ENCODE measurements at places on chromosomes 2 and 18.

DNA sequence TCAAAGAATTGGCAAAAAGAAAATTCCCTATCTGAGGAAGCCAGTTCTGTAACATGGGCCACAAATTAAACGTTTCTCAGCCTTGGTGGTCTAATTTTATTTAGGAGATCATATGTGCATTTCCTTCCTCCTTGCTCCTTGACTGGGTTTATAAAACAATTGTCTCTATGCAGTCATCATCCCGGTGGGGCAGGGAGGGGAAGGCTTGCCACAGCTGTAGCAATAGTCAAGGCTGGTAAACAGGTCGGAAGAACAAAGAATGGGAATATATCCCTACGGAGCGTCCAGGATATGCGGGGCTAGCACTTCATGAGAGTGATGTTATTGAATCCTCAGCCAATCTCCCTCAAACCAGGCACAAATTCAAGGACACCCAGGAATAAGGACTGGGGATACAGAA is 143.8 kb downstream of the RNF152 start:
- no peak for DNase-seq

DNA sequence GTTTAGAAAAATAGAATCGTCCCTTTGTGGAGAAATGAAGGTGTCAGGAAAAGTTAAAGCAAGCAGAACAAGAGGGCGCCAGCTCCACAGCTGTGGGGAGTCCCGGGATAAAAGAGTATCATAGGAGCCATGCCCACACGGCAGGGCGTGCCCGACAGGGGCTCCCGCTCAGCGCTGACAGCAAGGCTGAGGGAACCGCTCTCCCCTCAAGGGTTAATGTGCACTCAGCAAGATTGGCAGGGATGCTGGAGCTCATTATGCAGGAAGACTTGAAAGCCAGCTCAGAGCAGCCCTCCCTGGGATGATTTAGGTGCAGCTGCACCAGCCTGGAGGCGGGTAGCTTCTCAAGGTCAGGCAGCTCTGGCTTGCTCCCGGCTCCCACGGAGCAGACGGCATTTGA is 500.2 kb downstream of the EIPR1 start:
- DNase-seq = no peak

DNA sequence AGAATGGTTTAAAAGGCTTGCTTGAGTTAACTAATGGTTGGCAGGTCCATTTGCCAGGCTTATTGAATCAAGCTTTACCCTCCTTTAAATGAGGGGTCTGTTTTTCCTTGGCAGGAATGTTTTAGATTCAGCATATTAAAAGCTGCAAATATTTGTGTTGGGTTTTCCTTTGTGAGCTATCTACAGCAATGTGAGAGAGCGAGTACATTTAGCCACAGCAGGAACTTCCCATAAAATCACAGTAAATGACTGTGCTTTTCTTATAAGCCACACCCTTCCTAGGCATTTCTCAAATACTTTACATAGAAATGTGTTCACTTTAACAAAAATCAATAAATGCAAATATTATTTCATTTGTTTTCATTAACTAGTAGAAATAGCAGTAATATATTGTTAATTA is 23.9 kb downstream of the CALCRL start:
- no peak for DNase-seq

GRCh38 chr2:227890495-227891079 is 19.2 kb downstream of the DAW1 start:
- no peak for DNase-seq

DNA sequence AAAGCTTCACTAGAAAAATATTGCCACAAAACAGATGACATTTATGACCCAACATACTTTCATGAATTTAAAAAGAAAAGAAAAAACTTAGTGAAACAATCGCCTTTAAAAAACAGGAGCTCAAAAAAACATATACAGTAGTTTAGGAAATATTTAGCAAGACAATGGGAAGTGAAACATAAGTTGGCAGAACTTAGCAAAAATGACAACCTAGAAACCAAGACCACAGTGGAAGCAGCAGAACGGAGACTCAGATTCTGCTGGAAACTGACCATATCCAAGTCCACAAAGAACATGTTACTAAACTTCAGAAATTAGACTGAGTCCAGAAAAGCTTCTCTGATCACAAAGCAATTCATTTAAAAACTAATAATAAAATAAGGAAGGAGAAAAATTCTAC is 41.8 kb upstream of the CTAGE1 start:
- DNase-seq = no peak

- DNase-seq = no peak
Observed at GRCh38 chr2:128314348-128315121, 4.1 kb downstream of the HS6ST1 start.

- no peak for DNase-seq
Observed at GRCh38 chr2:134446383-134447017, 192.6 kb downstream of the MGAT5 start.

DNA sequence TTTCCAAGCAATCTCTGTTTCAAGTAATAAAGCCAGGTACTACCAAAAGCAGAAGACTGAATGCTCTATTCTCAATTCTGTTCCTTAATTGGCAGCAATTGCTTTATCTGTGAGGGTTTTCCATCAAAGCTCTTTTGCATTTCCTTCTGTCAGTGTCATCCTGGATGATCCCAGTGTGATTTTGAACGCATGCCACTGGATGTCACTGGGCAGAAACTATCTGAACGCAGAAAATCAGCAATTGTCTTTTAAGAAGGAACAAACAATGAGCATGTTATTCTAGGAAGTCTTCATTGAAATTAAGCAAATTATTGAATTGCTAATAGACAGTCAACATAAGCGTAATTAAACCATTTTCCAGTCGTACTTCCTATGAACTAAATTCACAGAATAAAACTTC is 259.0 kb upstream of the REG3G start:
- no peak for DNase-seq

DNA sequence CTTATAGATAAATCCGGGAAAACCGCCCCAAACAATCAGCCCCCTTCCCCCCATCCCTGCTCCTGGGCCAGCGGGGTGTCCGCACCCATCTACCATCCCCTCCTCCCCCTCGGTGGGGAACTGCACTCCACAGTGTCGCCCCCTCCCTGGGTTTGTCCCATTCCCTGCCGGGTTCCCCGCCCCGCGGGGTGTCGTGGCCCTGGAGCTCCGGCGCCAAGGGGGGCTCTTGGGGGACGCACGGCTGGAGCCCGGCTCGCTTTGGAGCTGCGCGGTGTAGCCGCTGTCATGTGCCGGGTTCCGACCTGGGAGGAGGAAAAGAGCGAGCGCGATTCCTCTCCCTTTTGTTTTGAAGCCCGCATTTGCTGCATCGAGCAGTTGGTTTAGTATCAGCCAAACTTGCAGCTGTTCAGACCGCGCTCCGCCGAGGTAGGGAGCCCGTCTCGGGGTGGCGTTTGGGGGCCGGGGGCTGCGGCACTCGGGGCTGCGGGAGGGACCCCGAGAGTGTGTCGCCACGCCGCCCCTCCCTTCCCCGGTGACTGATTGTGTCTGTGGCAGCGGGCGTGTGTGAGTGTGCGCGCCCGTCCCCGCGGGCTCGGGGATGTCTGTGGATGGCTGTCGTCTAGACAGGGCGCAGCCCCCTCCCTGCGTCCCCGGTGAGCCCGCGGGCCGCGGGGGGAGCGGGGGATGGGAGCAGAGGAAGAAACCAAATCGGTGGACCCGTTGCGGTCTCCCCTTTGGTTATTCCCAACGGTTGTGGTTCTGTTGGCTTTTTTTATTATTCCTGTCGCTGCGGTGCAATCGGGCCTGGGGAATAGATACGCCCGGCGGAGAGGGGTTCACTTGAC is 797 bp downstream of the CTIF start:
- no peak for DNase-seq

DNA sequence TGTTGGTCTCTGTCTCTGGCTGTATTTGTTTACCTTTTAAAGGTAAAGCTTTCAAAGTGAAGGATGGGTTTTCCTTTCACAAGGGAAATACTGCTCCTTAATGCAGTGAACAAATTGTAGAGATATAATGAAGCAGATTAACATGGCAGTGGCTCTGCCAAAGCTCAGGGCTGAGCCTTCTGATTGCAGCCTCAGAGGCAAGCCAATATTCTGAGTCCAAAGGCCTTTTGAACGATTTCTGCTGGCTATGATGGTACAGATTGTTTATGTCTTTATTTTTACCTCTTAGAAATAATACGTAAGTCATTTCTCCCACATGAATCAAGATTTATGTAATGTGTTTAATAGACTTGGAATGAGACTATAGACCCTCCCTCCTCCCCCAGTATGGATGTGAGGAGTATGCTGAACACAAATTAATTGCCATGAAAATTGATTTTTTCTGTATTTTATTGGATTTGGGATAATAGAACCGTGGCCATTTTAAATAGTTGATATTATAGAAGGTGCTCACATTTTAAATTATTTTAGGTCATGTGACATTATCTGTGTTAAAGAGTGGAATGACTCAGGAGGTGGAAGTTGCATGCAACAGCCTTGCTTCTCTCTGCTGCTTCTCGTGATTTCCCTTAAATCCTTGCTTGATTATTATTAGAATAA is 772 bp downstream of the SCN2A start:
- DNase-seq = no peak

DNA sequence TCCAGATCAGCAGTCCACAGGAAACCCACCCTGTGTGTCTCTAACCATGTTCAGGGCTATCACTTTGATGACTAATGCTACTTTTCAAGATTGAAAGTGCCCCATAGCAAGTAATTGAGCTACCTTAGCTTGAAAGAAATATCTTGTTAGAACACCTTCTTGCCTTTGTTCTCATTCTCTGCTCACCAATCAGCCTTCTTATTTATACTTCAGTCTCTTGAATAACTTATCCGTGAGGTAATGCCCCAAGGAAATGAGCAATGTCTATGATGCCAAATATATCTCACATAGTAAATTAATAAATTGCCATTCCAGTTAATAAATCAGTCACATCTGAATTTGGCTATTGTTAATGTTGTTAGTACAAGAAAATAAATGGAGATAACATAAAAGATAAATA is 141.6 kb downstream of the WDPCP start:
- no peak for DNase-seq

GRCh38 chr2:99840831-99841230 is 301.6 kb downstream of the AFF3 start:
- DNase-seq = no peak

GRCh38 chr2:151793123-151793522 is 35.1 kb downstream of the ARL5A start:
- DNase-seq = no peak

GRCh38 chr2:15313657-15314056 is 247.5 kb downstream of the NBAS start:
- no peak for DNase-seq

DNA sequence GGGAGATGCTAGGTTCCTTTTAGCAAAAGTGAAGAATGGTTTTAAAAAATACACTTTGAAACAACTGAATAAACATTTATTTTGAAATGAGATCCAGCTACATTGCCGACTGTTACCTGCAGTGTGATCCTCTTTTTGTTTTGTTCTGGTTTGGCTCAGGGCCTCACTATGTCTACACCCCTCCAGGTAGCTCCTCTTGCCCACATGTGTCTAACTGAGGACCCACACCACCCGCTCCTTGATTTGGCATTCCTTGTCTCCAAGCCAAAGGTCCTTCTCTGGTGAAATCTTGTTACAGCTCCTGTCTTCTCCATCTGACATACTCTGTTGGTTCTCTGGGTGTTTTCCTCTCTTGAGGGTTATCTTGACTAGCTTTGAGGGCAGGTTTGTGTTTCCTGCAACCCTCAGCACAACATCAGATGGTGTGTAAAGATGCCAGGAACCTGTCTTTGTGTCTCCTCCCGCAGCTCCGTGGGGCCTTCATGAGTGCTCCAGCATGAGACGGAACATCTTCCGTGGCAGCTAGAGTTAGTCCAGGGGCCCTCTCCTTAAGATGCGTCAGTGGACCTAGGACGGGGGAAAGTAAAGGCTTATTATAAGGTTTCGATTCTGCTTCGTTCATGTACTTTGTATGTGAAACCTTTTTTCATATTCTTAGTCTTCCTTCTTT is 32.1 kb downstream of the MAP4K4 start:
- no peak for DNase-seq

DNA sequence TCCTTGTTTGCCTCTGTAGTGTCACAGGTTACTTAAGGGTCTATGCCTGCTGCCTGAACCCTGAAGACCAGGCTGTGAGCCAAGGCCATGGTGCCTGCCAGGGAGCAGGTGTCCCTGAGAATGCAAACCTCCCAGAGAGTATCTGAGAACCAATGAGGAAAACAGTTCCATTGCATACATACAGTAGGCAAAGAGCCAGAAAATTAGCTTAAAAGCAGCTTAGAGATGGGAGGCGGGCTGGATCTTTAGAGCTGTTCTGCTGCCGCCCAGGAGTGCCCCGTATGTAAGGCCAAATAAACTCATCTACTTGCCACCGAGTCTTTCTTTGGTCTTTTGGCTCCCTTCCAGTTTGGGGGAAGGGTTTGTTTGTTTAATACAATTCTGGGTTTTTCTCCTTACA is 327.9 kb downstream of the CLIP4 start:
- no peak for DNase-seq

GRCh38 chr2:166104773-166105172 is 23.0 kb downstream of the SCN1A start:
- no peak for DNase-seq

- DNase-seq = no peak
Observed at GRCh38 chr18:73153271-73153670, 285.5 kb upstream of the NETO1 start.

- no peak for DNase-seq
Observed at GRCh38 chr2:86807468-86808275, 17.0 kb upstream of the CD8A start.

GRCh38 chr2:234735829-234736228 is 216.0 kb upstream of the SH3BP4 start:
- DNase-seq = no peak

DNA sequence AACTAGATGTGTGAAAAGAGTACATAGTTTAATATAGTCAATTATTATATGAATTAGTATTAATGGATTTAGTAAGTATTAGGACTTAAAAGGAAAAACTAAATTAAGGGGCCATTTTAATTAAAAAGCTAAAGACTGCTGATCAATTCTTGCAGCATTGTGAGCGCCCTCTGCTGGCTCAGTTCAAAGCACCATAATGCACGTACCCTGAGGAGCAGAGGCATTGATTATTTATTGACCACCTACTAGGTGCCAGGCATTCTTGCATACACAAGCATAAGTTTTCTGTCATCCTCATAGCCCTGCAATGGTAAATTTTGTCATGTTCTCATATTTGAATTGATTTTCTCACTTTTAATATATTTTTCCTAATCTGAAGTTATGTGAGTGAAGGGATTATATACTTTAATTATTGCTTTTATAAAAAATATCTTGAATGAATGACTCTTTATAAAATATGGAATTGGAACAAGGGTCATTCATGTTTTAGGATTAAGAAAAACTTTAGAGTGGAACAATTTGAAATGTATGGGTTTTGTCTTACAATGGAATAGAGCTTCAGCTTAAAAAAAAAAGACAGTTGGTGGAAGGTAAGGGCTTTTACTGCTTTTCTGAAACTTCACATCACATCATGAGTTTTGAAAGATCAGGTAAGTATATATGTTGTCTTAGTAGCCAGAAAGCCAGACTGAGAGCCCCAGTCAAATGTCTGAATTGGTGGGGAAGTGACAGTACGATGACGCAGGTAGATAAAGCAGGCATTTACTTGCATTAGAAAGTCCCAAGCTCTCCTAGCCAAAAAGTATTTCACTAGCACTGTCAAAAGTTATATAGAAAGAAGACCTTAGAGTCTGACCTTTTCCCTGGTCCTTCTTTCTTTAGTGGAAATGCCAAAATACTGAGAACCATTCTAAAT is 9.7 kb downstream of the ITGA4 start:
- DNase-seq = peak; percentile 66
